ENCODE measurements at places on chromosomes 5 and 9.

- DNase-seq = no peak
Measured at GRCh38 chr5:124702525-124702924, 43.9 kb downstream of the ZNF608 start.

DNA sequence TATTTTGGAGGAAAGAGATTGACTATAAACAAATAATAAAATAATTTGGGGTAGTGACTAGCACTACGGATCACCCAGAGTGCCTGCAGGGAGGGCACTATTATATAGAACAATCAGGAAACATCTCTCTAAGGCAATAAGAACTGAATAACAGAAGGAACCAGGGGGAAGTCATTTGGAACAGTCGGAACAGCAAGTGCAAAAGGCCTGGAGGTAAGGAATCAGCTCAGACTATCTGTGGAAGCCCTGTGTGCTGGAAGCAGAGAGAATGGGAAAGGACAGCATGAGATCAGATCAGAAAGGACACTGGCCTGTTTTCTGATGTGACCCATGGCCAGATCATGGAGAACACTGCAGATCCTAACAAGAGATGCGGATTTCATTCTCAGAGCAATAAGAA lies 357.6 kb downstream of the EFNA5 start:
- no peak for DNase-seq

GRCh38 chr5:100841358-100842076 lies 61.6 kb downstream of the ST8SIA4 start:
- DNase-seq = no peak

DNA sequence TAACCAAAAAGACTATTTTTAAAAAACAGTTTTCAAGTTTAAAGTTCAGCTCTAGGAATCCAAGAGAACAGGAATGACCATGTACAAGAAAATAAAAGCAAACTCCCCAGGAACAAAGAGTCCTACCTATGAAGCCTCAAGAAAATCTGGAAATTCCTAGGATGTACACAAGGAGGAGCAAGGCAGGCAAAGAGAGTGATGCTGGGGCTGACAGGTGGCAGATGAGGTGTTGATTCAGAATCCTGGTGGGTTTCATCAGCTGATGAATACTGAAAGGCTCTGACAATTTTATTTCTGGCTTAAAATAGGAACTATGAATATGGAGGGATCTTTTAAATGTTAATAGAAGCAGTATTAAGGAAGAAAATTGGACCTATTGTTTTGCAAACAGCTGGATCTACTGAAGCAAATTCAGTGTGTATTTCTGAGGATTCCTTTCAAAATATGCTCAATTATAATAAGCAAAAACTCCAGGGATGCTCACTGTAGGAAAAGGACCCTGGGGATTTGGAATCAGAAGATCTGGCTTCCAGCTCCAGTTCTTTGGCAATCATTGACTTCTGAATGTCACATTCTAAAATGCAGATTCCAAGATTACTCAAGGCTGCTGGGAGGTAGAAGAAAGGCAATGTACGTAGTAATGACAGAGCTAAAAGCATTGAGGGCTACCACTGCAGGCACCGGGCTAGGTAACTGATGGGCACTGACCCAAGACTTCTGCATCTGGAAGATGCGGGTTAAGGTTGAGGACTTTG lies 28.0 kb upstream of the SH3RF2 start:
- no peak for DNase-seq

DNA sequence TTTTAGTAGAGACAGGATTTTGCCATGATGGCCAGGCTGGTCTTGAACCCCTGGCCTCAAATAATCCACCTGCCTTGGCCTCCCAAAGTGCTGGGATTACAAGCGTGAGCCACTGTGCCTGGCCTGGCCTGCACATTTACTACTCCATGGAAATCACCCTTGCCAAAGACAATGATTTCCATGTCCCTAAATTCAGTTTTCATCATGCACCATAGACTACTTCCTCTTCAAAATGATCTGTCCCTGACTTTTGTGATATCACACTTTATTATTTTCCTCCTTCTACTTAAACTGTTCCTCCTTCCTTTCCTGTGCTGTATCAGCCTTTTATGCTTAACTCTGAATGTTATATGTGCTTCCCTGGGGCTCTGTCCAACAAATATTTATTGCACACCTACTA lies 20.3 kb downstream of the SLC28A3 start:
- no peak for DNase-seq

DNA sequence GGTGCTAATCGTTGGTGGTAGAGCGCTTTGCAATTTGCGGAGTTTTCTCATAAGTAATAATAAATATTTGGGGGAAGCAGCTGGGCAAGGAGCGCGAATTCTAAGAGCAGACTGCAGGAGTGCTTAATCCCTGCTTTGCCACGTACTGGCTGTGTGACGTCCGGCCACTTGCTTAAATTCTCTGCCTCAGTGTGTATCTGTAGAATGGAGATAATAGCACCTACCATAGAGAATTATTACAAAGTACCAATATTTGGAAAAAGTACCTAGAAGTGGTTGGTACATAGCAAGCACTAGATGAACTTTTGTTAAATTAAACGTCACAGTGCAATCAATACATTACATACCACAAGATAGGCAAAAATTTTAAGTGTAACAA lies 598 bp upstream of the TMED7 start:
- DNase-seq = peak; percentile 29

Measured in RCC 7860 (cell line).